ENCODE measurements at places on chromosomes 5 and 9.
A peak's percentile ranks its signal among the peaks of the same experiment; 100 is the strongest.

- no peak for DNase-seq
Observed at GRCh38 chr5:154842689-154843530, 7.5 kb downstream of the FAXDC2 start.

GRCh38 chr9:93172666-93173364 is 11.1 kb upstream of the WNK2 start:
- no peak for DNase-seq

DNA sequence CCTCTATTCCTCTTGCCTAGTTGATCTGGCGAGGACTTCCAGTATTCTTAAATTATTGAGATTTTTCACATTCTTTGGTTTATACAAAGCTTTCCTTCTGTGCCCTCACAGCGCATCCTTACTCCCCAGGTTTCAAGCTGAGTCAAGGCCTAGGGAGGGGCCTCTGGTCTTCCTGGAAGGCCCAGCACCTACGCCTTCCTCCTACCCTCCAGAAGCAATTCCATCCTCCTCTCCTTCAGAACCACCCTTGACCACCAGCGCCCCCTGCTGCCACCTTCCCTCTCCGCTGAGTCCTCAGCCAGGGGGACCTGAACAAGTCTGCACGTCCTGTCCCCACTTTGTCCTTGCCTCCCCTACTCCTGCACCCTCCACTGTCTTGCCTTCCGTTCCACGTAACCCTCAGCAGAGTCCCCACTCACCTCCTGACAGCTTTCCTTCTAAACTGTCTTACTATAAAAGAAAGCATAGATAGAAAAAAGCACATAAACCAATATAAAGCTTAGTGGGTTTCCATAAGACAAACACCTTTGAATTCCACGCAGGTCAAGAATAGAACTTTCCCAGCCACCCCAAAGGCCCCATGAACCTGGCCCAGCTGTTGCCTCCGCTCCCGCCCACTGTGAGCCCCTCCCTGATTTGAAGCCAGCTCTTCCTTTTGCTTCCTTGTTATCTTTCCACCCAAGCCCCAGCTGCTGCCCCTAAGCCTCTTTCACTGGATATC is 63.0 kb upstream of the CTSL start:
- DNase-seq = peak; percentile 35

DNA sequence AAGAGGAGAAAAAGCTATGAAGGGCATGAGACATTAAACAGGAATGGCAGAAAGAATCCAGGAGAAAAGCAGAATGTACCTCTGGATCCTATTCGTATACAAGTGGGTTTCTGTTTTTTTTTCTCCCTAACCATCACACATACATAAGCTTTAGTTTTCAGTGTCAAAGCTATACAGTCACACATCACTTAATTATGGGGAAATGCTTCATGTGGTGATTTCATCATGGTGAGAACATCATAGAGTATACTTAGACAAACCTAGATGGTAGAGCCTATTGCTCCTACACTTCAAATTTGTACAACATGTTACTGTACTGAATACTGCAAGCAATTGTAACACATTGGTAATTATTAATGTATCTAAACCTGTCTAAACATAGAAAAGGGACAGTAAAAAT is 290.6 kb downstream of the AOPEP start:
- no peak for DNase-seq

DNA sequence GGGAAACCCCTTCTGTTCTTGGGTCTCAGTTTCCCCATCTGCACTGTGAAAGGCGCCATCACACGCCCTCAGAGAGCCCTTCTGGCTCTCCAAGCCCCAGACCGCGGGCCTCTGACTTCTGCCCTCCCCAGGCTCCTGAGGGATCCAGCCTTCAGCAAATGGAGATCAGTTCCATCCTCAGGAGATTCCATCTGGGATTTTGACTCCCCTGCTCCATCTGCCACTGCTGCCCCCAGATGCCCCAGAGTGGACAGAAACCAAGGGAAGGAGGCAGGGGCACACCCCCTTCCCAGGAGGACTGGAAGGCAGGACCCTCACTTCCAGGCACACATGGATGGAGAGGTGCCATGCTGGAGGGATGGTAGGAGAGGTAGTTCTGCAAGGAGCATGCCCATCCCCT is 18.7 kb upstream of the RPS14 start:
- no peak for DNase-seq

DNA sequence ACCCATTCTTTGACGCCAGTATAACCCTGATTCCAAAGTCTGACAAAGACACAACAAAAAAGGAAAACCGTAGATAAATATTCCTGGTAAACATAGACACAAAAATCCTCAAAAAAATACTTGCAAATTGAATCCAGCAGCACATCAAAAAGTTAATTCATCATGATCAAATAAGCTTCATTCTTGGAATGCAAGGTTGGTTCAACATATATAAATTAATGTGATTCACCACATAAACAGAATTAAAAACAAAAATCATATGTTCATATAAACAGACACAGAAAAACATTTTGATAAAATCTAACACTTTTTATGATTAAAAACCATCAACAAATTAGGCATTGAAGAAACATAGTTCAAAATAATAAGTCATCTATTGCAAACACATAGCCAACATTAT is 324.2 kb upstream of the TRPC7 start:
- DNase-seq = no peak

- DNase-seq = no peak
Observed at GRCh38 chr5:60856066-60856465, 12.0 kb upstream of the ELOVL7 start.

DNA sequence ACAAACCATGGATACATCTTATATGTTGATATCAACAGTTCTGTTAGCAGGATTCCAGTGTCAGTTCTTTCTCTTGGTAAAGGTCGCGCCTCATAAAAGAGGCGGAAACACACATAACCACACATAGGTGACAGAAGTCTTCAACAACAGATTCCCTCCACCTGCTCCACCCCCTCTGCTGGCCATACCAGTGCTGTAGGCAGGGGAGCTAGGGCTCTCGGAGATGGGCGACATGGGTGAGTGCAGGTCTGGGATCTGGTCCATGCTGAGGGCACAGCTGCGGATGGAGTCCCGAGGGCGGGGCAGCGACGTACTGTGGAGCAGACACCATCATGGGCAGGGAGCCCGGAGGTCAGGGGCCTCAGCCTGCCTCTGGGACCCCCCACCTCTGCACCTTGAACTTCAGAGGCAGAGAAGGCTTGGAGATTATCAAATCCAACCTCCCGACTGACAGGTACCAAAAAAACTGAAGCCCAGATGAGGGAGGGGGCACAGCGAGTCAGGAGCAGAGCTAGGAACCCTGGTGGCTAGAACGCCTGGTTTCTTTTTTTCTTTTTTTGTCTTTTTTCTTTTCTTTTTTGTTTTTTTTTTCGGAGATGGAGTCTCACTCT is 12.0 kb upstream of the TOR2A start:
- DNase-seq = peak; percentile 43

DNA sequence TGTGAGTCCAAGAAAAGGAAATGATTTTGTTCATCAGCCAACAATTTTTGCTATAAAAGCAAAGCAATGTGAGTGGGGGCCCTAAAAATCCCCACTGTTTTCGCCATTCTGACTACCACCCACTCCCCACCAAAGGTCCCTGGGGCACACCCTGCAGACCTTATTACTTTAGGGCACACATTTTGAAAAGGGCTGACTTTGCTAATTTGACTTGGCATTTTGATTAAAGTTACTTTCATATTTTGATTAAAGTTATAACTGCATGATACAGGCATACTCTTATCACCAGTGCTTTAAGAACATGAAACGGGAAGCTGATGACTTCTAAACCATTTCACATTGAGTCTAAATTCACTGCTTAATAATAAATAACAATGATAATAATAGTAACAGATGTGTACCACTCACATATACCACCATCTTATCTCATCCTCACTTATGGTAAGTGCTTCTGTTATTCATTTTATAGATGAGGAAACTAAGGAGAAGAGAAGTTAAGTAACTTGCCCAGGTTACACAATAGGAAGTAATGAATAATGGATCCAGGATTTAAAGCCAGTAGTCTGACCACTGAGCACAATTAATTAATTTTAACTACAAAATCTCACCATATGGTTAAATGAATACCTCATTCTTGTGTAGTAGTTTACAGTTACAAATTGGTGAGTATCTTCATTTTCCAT is 25.4 kb upstream of the NR3C1 start:
- DNase-seq = no peak
